Pulmonary artery endothelial cell (primary cell): ENCODE measurements at places on chromosomes 3 and 15.
A peak's percentile ranks its signal among the peaks of the same experiment; 100 is the strongest.

- DNase-seq, result no peak
Observed at GRCh38 chr3:45547764-45548680, 46.5 kb upstream of the LIMD1 start.

DNA sequence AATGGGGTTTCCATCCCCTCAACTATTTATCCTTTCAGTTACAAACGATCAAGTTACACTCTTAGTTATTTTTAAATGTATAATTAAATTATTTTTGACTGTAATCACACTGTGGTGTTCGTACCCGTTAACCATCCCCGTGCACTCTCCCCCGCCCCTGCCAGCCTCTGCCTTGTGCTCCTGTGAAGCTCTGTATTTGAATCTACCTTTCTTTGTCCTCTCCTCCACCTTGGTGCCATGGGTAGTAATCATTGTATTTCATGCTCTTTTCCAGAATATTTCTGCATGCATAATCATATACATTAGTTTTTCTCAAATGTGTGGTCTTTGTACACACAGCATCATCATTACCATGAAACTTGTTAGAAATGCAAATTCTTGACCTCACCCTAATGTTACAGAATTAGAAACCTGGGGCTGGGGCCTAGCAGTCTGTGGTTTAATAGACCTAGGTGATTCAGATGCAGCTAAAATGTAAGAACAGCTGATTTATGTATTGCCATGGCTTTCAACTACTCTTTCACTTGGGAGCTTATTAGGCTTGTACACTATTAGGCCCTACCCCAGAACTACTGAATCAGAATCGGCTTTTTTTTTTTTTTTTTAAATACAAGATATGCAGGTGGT, 91.5 kb downstream of the STT3B start:
- DNase-seq, result no peak

GRCh38 chr15:29727871-29728270, 94.4 kb downstream of the TJP1 start:
- DNase-seq, result no peak

GRCh38 chr15:56052395-56053045, 59.1 kb upstream of the NEDD4 start:
- DNase-seq, result peak; percentile 27

DNA sequence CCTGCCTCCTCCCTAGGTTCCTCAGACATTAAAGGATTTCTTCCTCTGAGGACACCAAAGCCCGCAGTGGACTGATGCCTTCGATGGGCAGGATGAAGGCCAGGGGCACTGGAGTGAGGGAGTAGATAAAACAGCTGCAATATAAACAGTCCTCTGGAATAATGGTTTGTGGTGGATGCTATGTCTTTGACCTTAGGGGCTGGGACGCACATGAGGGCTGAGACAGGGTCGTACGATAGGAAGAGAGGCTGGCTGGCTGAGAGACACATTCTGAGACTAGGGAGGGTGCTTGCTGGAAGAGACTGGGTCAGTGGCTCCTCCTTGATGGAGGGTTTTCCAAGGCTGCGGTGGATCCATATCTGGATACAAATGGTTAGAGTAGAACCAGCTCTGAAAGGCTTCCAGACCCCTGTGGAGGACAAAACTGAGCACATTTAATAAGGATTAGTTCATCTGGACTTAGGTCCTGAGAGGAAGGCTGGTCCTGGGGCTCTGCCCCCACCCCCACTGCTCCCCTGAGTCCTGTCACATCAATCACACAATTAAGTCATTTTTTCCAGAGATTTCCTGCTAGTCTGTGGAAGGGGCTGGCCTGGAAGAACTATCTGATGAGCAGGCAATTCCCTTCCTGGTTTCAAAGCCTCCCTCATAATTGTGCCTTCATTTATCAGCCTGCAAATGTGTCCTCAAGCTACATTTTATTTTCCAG, 15.8 kb downstream of the TBC1D21 start:
- no peak for DNase-seq

DNA sequence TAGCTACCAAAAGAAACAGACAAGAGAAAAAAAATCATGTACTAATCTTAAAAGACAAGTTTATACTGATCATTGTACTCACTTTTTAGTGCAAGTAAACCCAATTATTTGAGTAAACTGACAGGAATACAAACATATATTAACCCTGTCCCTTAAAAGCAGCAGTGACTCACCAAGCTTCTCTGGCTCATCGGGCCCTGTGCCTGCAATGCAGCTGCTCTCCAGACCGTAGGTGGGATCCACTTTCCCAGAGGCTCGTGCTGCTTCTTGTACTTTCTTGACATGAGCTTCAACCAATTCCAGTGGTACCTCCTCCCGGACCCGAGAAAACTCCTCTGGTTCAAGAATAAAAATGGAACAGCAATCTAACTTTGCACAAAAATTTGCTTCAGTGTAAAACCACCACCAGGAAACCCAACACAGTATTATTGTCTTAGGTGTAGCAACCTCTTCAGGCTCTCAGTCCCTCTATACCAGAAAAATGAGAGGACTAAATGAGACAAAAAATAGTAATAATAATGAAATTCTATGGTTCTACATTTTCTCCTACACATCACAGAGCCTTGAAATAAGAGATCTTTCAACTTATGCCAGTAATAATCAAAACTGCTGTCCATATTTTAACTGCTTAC, 82.6 kb upstream of the CSPG5 start:
- no peak for DNase-seq

DNA sequence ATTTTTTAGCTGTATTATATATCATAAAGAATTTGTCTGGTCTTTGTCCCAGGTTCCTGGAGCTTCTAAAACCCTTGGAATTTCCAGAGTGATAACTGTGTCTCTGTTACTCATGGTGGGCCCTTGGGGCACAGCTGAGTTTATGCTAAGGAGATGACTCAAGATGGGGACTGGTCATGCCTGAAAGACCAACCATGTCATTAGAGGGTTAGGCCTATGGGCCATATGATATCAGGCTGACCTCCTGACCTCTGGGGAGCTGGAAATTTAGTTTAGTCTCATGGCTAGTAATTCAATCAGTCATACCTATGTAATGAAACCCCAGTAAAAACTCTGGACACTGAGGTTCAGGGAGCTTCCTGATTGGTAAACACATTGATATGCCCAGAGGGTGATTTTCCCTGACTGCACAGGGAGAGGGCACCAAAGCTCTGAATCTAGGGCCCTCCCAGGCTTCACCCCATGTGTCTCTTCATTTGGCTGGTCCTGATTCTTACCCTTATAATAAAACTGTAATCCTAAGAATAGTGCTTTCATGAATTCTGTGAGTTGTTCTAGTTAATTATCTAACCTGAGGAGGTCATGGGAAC, 69.6 kb downstream of the EEFSEC start:
- DNase-seq, result no peak

DNA sequence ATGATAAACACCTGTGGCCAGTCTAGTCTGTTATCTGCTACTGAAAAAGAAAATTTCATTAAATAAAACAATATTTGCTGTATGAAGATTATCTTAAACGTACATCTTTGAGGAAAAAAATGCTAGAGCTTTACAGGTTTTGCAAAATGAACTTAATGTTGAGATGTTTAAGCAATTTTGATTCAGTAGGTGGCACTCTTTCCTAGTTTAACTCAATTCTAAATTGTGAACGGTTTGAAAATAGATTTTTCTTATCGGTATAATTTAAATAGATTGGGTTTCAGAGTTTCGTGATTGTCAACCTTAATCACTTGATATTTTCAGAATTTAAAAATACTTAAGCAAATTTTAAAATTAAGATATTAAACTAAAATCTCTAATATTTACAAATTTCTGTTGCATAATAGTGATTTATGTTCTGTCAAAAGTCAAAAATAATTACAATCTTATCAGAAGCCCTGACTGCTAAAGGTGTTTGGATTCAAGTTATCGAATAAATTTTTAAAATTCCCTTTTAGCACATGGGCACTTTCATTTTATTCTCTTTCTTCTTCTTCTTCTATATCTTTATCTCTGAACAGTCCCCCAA, 7.0 kb upstream of the RNF111 start:
- DNase-seq, result no peak
